AG09309 (cell line): ENCODE measurements at places on chromosomes 1 and 21.

DNA sequence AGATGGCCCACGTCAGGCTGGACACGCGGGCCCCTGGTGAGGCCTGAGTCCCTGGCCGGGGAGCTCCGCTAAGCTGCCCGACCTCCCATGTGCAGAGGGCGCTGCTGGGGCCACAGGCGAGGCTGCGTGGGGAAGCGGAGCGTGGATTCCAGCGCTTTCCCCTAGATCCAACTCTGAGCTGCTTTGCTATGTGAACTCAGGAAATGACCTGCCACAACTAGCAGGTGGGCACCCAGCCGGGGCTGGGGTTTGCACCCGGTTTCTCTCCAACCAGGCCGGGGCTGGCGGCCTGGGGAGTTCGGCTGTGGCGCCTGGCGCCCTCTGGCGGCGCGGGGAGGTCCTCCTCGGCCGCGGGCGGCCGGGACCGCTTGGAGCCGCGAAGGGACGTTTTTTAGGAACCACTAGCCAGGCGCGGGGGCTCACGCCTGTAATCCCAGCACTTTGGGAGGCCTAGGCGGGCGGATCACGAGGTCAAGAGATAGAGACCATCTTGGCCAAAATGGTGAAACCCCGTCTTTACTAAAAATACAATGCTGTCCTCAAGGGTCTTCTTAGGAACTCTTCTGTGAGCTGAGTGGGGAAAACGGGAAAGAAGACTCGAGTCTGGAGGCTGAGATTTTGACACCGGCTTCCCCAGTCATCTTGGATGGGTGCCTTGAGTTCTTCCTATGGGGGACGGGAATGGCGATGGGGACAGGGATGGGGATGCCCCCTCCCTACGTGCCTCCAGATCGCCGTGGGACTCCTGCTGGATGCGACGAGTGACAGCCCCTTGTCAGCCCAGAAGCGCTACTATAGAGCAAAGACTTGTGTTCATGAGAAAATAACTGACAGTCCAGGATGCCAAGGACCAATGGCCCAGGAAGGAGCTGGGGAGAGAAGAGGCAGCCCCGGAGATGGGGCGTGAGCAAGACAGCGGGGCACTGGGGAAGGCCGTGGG, 12.6 kb downstream of the PYCR2 start:
- DNase-seq = no peak

DNA sequence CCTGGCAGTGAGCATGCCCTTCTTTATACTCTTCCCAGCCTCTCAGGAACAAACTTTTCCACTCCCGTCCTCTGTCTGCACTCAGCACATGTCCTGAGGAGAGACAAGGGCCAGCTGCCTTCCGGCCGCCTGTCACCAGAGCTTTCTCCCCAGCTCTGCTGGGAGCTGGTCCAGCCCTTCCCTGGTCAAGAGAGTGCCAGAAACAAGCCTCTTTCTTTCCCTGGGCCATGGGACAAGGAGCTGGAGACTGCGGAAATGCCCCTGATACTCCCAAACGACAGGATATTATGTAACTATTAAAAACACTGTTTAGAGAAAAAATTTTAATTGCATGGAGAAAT, 10.4 kb downstream of the LAMB3 start:
- DNase-seq = no peak

DNA sequence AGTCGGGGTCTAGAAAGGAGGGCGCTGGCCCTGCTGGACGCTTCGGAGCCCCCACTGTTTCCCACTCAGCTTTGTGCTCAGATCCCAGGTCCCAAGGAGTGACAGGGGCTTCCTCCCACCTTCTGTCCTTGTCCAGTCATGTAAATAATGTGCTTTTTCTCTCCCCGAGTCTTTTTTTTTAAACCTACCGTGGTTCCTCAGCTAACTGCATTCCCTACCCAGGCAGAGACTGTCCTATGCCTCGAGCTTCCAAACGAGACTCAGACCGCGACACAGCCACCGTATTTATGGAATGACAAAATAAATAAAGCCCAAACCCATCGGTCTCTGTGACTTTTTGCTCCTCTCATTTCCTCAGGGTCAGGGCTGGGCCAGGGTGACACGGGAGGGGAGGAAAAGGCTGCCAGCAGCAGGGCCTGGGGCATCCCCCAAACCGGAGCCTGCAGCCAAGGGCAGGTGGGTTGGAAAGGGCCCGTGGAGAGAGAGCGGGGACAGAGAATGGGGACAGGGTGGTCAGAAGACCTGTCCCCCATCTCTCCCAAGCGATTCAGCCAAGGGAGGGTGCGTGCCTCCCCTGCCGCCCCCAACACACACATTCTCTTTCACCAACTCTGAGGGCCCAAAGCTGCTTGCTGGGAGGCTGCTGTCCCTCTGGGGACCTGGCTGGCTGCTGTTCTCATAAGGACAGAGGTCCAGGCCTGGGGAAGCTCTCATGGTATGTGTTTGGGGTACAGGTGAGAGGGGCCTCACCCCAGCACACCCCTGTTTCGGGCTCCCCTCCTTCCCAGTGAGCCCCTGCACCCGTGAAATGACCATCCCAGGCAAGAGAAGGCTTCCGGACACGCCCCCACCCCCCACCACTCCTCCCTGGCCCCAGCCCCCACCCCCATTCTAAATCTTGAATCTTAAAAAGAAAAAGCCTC, 55.4 kb downstream of the KCNAB2 start:
- DNase-seq = no peak

DNA sequence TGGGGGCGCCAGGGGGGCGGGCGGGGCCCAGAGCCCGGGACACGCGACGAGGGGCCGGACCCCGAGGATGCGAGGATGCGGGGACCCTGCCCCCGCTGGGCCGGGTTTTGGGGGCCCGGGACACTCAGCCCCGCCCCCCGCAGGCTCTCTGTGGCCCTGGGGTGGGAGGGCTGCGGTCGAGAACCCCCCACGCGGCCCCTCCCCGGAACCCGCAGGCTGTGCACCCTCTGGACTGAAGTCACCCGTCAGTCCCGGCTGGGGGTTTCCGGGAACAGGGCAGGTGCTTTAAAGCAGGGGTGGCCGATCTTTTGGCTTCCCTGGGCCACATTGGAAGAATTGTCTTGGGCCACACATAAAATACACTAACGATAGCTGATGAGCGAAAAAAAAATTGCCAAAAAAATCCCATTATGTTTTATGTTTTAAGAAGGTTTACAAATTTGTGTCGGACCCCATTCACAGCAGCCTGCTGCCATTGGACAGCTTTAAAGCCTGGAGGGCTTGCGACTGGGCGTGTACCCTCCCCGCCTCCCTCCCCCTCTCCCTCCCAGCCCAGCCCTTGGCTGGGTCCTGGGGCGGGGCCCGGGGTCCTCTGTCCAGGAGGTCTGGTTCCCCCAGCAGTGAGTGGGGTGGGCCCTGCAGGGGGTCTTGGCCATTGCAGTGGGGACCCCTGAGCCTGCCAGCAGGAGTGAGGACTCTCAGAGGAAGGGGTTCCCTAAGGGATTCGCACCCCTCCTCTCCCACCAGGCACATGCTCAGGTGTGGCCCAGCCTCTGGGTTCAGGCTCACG, 21.6 kb upstream of the C1orf159 start:
- DNase-seq = no peak

- no peak for DNase-seq
These were observed 31.3 kb downstream of the CACNA1E start for GRCh38 chr1:181514298-181515290.

DNA sequence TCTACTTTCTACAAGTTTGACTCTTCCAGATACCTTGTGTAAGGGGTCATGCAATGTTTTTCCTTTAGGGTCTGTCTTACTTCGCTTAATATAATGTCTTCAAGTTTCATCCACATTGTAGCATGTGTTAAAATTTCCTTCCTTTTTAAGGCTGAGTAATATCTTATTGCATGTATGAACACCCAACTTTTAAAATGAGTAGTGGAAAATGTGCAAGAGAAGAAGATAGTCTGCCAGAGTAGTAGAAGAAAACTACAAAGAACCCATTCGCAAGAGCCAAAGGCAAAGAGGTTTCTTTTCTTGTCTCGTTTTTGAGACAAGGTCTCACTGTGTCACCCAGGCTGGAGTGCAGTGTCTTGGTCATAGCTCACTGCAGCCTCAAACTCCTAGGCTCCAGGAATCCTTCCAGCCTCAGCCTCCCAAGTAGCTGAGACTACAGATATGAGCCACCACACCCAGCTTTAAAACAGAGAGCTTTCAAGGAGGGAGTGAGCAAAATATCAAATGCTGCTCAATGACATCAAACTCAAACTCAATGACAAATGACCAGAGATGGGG, 9.4 kb downstream of the IL23R start:
- no peak for DNase-seq

DNA sequence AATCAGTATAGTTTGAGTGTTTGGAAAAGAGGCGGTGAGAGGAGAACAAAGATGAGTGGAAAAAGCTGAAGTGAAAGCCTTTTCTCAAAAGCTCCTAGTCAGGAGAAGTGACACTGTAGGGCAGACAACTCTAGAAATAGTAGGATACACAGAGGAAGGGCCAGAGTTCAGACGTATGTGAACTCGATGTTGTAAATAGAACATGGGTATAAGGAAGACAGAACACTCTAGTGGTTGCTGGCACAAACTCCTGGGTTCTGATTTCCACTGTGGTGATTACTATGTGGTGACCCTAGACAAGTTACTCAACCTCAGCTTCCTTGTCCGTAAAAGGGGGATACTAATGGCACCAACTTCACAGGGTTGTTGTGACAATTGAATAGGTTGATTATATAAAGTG, 30.2 kb upstream of the MGST3 start:
- no peak for DNase-seq

GRCh38 chr21:33023574-33024200, 2.0 kb upstream of the OLIG2 start:
- DNase-seq = no peak

DNA sequence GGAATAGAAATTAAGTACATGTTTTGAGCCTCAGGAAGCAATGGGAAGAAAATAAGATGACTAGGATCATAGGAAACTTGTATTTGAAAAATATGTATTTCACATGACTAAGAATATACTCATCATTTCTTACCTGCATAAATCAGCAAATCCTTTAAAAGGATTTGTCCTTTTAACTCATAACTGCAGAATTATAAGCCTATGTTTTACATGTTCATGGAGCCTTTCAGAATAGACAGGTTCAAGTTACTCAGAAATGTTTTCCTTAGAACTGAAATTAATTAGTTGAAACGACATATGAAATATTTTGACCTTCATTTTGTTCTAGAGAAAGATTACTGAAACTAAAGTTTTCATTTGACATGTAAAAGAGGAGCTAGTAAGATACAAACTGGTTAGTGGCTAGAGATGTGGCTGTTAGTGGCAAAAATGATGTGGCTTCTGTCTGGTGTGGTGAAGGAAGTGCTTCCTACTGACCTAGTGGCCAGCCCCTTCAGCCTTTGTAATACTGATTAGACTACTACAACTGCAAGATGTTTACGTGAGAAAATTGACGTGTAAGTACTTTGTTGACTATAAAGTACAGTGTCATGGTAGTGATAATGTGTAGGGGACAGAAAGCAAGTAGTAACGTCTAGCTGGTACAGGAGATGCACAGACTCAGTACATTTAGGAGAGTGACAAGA, 54.7 kb downstream of the PACC1 start:
- no peak for DNase-seq

DNA sequence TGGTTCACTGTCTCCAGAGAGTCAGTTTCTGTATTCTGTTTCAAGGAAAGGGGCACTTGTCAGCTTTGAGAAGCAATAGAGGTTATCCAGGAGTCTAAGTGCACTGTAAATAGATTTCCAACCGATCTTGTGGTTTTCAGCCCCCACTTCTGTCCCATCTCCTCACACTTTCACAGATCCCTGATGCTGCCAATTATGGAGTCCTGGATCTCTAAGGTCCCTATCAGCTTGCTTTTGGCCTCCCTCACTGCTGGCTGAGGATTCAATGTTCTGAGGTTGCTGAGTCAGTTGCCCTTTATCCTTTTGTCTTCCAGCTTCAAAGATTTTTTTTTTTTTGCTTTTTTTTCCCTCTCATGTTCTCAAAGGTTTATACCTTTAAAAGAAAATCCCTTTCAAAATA, 98.4 kb downstream of the DIRAS3 start:
- no peak for DNase-seq

GRCh38 chr1:14524826-14525636, 73.5 kb upstream of the KAZN start:
- DNase-seq = no peak

DNA sequence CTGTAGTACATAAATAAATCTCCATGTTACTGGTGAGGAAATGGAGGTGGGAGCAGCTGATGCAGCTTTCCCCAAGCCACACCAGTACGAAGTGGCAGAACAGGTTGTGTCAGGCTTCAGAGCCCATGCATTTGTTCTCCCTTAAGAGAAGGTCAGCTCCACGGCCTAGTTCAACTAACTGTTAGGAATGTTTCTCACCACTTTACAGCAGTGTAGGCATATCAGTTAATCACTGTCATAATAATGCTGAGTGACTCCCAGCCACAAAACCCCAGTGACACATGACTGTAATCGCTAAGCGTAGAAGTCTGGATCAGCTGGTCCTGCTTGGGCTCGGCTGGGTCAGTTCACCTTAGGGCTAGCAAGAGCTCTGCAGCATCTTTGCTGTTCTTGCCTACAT, 90.4 kb downstream of the VPS26C start:
- no peak for DNase-seq

GRCh38 chr1:111988743-111989453, 570 bp downstream of the KCND3 start:
- no peak for DNase-seq

GRCh38 chr1:42379794-42380585, 602 bp upstream of the RIMKLA start:
- DNase-seq = no peak

GRCh38 chr1:155038602-155039307, 5.1 kb downstream of the DCST1 start:
- no peak for DNase-seq

DNA sequence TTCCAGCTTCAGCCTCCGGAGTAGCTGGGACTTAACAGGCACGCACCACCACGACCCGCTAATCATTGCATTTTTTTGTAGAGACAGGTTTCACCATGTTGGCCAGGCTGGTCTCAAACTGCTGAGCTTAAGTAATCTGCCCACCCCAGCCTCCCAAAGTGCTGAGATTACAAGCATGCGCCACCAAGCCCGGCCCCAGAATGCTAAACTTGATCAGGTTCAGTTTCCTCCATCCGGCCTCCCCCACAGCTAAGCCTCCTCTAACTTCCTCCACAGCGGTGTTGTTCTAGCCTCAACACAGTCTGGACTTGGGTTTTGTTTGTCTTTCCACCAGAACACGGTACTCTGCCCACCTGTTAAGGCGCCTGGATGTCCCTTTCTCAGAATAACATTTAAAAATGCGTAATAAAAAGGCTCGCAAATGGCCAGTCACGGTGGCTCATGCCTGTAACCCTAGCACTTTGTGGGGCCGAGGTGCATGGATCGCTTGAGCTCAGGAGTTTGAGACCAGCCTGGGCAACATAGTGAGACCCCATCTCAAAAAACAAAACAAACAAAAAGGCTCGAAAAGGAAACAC, 2.4 kb downstream of the PARP1 start:
- DNase-seq = no peak

DNA sequence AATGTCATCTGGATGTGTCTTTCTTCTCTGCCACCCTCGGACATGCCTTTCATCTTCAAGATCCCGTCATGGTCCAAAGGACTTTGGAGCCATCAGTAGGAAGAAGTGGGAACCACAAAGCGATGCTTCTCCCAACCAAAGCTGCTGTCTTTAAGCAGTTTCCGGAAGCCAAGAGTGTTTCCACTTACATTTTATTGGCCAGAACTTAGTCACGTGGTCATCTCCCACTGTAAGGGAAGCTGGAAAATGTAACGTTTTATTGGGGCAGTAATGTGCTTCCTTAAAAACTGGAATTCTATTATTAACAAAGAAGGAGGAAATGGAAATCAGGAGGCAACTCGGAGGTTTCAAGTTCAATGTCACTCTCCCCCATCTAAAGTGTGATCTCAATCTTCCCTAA, 170.8 kb downstream of the ATG4C start:
- DNase-seq = no peak
